Activated naive CD4-positive, alpha-beta T cell treated with anti-CD3 and anti-CD28 coated beads, Interleukin-2, amount 10 ng/mL, durations not matched to agents 5 hours and 36 hours (primary cell): ENCODE measurements at places on chromosomes 4 and X. TPM values are rescaled to one million over a fixed set of nuclear protein-coding genes. Genes with fewer than 3 reads are reported as not detected.

AFAP1 gene
- total RNA-seq: 17.1 TPM

PRR32 gene
- total RNA-seq: not detected

FAAH2 gene
- 1.7 TPM for total RNA-seq

P2RY4 gene
- 0.28 TPM for total RNA-seq

HSFX2 gene
- not detected for total RNA-seq

POF1B gene
- total RNA-seq: 0.15 TPM
